ENCODE measurements at places on chromosomes 6 and 20.

- no peak for DNase-seq
Observed at GRCh38 chr6:153096792-153097191, 34.3 kb downstream of the RGS17 start.

- no peak for DNase-seq
Observed at GRCh38 chr6:39850736-39851297, 58.6 kb downstream of the DAAM2 start.

DNA sequence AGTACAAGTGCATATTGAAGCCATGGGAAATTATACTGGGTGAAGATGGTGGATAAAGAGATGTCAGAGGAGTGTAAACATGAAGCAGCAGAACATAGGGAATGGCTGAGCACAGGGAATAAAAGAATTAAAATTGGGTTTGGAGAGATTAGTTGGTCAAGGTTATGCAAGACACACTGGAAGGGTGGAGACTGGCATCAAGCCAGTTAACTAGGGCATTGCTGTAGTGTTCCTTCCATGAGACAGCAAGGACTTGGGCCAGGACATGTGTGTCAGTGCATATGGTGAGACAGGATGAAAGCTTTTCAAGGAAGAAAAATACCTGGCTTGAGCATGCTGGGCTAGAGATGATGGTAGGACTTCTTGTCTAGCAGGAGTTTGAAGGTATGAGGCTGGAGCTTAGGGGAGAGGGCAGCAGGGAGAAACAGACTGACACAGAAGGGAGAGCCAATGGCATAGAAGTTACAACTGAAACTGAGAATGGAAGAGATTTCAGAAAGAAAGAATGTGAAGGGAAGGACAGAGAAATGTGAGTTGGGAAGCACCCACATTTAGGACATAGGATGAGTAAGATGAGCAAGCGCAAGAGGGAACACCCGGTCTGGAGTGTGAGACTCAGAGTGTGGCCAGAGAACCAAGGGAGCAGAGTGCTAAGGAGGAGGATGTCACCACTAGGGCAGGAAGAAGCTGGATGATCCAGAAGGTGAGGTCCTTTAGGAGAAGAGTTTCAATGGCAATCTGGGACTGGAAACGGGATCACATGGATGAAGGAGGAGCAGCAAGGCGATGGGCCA, 14.5 kb upstream of the TMEM170B start:
- DNase-seq = no peak

DNA sequence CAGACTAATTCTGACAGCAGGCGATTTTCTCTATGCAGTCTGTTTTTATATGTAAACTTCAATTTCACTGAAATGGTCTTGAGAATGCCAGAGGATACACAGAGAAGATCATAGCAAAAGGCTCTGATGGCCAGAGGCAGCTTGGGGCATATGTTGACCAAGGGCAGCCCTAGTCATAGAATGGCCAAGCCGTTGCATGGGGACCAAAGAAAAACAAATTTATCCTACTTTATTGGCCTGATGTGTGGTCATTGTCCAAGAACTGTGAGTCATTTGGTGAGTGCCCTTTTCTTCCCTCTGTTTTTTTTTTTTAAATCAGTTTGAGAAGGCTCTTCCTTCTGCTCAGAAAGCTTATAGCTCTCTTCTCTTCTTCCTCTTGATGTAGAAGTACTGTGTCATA, 5.8 kb downstream of the HDGFL1 start:
- no peak for DNase-seq

DNA sequence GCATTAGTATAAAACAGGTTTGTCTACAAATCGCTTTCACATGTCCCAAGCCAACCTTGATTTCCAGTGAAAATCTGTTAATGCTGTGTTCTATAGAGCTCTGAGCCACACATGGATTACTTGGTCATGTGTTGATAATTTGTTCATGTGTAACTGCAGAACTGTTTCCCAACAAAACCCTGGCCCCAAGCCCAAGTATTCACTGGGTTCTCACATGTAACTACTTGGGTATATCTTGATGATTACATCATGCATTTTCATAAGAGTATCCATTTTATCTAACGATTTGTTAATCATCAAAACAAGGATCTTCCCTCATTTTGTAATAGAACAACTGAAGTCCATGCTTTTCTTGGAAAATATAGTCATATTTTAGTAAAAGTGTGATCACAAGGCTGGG, 657.6 kb downstream of the PRKN start:
- DNase-seq = no peak

DNA sequence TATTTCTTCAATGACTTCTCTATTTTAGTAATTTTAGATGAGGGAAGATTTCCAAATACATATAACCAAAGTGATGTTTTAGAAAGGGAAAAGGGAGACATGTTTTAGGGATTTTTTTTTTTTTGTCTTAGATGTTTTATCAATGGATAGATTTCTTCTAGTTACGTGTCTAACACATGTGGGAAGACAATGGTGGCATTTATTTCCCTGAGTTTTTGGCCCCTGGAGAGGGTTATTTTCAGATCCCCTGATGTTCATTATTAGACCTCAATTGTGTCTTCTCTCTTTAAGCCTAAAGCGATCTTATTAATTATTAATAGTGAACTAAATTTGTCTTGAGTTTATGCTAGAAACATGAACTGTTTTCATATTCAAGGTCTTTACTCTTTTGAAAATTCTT, 30.3 kb downstream of the TRMT11 start:
- DNase-seq = no peak

DNA sequence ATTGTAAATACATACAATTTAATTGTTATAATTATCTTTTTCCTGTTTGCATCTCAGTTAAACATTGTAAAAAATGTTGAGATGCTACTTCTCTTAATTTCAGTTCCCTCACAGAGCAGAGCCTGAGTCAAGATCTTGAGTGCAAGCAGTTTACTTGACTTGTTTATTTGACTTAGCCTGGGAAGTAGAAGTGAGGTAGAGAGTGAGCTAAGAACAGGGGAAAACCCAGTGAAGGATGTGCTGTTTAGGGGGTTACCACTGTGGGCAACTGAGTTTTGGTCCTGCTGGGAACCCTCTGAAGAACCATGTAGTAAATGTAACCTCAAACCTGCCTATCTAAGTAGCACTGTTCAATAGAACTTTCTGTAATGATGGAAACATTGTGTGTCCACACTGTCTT, 495.2 kb upstream of the FLRT3 start:
- DNase-seq = no peak

GRCh38 chr20:32411955-32412706, 54.0 kb downstream of the ASXL1 start:
- DNase-seq = no peak

GRCh38 chr6:24614648-24615047, 31.3 kb downstream of the KIAA0319 start:
- no peak for DNase-seq

DNA sequence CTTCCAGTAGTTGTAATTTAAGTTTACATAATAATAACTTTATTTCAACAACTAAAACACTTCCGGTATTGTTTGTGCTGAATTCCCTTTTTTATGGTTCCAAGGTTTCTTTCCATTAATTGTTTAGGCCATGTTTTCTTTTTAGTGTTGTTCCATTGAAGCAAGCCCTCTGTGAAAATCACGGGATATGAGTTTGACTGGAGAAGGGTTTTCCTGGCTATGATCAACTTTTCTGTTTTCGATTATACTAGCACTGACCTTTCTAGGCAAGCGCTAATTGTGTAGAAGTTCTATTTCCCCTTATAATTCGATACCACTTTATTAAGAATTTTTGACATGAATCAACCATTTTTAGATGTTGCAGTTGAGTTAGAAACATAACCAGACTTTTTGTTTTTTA, 2.4 kb downstream of the LAMA2 start:
- DNase-seq = no peak

DNA sequence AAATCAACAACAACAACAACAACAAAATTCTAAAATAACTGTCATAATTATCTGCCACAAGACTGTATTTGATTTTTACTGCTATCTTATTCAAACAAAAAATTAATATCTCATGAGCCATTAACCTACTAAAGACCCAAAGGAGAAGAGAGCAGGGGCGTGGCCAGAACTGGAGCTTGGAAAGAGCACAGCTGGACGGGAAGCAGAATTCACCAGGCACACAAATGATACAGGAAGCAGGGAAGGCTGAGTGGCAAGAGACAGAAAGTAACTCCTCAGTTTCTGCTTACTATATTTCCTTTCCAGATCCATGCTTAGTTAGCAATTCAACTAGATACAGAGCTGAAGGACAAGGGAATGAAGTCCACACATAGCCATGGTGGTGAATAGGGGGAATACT, 54.4 kb downstream of the FKBP5 start:
- no peak for DNase-seq

GRCh38 chr20:51022803-51023616, at the start of gene KCNG1:
Gene KCNG1, minus strand, starts transcription at chr20:51023107. Its CDS starts 12,769 bp downstream, at chr20:51010338.
- DNase-seq = peak; percentile 54

DNA sequence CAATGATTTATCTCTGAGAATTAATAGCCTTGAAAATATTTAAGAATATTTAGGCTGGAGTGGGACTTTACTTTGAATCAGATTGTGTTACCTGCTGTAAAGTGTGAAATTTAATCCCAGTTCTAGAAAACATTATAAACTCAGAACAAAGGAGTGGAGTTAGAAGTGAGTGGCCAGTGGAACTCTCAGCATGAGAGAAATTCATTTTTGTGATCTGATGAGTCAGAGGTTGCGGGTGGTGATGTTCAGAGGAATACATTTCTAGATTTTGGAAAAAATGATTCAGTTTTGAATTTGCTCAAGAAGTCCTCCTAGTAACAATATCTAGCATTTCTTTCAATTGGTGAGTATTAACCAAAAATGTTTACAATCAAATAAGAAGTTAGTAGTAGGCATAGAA, 167.5 kb downstream of the ZFAND3 start:
- DNase-seq = peak; percentile 19

DNA sequence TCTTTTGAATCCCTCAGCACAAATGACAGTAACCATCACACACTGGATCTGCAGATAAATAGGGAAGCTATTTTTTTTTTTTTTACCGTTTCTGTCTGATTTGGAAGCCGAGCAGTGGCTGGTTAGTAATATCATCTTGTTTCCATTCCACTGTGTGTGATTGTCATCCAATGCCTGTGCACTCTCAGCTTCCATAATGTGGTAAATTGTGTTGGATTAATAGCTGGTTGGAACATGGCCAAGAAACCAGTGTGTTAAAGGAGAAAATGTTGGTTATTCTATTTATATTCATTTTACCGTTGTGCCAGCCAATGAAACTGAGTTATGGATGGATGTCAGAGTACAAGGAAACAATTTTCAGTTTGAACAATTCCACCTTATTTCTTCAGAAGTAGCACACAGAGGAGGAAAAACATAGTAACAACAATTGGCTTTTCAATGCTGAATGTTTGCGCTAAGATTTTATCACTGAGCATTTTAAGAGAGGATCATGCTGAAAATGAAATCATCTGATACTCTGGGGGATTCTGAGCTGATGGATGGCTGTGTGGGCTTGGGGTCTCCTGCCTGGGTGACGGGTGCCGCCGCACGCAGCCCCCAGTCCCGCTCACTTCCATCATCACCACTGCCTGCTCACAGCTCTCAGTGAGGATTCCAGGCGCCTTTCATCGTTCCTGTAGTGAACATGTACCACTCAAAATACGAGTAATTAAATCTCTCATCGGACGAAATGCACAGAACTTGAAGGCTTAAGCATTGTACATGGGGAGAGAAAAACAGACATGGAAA, 40.7 kb upstream of the EXOC2 start:
- DNase-seq = no peak

GRCh38 chr20:57881466-57882385, 171.9 kb upstream of the PMEPA1 start:
- no peak for DNase-seq

DNA sequence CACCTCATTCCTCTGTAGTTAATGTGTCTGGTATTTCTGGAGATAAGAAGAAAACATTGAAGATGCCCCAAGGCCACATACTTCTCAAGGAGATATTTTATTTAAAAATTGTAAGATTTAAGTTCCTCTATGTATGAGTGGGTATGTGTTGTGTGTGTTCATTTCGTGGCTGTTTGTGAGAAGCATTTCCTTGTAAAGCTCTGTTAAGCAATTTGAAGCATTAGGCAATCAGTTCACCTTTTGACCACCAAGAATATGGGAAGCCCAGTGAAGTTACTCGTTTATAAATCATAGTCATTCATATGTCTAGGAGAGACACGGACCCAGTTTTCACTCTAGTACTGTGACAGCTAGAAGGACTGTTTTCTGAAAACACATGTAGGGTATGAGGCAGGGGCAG, 717.6 kb upstream of the MAP3K7 start:
- no peak for DNase-seq

- no peak for DNase-seq
Observed at GRCh38 chr20:53187392-53188068, 215.4 kb downstream of the TSHZ2 start.

DNA sequence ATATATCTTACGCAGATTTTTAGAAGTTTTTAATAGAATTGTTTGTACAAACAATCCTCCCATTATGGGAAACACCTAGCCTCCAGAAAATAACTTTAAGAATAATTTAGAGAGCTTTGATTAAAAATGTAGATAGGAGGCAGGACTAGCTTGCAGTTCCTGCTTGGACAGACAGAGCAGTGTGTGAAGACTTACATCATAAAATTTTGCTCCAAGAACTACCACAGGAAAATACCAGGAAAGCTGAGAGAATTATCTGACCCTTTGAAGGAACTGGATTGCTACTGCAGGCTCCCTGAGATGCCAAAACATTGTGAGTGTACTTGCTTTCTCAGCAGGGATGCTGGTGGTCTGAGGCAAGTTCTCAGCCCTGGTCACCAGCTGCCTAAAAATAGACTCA, 64.2 kb downstream of the EYS start:
- DNase-seq = no peak

GRCh38 chr6:68225729-68226128, 409.4 kb upstream of the ADGRB3 start:
- no peak for DNase-seq

DNA sequence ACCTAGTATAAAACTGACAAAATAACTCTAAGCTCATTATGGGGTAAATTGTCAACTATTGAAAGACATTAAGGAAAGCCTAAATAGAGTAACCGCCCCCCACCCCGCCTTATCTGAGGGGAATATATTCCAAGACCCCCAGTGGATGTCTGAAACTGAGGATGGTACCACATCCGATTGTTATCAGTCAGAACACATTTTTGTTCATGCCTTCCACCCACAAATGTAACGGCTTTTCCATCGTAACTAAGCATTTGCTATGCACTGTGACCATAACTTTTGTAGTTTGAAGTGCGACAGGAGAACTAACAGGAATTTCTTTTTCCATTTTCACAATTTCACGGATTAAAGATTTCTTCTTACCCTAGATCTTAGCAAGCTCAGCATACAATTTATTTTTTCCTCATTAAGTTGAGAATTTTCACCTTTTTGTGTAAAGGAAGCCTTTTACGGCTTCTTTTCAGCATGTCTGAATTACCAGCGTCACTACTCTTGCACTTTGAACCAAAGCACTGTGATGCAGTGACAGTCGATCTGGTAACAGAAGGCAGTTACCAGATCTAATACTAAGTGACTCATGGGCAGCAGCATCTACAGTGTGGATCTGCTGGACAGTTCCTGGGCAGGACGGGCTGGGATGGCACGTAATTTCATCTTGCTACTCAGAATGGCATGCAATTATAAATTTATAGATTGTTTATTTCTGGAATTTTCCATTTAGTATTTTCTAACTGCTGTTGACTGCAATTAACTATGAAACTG, 11.8 kb downstream of the CFAP61 start:
- no peak for DNase-seq

All from activated naive CD4-positive, alpha-beta T cell treated with Interleukin-2 at 50 U/mL for 16 hours (primary cell).